ENCODE measurements at places on chromosomes 4 and X. TPM values are rescaled to one million over a fixed set of nuclear protein-coding genes. Genes with fewer than 3 reads are reported as not detected.

GRCh38 chrX:71606536-71607216 is 11.6 kb downstream of the CXCR3 start:
- no peak for DNase-seq

DNA sequence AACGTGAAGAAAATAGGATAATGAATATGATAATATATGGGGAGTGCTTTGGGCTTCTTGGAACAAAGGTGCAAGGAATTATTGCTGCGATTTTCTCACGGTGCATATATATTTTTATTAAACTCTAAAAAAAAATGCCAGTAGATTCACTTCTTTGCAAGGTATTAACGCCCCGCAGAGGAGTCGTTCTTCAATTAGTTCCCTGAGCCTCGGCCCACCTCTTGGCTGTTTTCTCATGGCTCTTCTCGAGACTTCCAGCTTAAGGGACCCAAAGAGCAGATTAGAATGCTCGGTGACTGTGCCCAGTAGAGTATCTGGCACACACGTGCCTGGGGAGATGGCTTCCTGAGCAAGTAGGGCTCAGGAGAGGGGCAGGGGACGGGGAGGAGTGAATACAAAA is 367.4 kb downstream of the MID1IP1 start:
- no peak for DNase-seq

TMEM271 gene
- not detected for total RNA-seq

- no peak for DNase-seq
Observed at GRCh38 chrX:20325786-20326388, 59.2 kb upstream of the RPS6KA3 start.

GRCh38 chr4:38283724-38284123 is 323.5 kb downstream of the PTTG2 start:
- DNase-seq = no peak

- DNase-seq = no peak
Observed at GRCh38 chr4:53037892-53038291, 175.8 kb downstream of the RASL11B start.

- no peak for DNase-seq
Observed at GRCh38 chr4:125836597-125837195, 521.9 kb downstream of the FAT4 start.

DNA sequence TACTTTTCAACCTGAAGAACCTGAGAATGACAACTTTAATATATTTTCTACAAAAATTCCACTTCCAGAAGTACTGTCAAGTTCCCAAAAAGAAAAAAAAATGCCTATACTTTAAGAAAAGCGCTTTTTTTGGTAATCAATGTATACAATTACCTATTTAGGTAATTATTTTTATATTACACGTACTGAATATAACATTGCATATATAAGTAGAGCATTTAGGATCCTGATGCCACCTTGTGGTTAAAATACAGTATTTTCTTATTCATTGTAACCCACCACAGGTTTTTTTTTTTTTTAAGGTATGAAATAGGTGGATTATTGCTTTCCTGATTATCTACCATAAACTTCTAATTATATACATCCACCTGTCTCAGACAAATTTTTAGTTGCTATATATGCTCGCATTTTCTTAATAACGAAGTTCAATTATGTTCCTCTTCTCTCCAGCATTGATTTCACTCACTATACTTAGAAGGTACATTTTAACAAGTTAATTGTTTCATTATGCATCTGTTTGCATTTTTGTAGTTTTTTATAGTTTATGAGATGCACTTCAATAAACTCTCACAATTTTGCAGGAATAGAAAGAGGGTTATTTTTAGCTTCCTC is 5.2 kb downstream of the MAP9 start:
- DNase-seq = no peak

TMEM47 gene
- total RNA-seq = 16.5 TPM

DNA sequence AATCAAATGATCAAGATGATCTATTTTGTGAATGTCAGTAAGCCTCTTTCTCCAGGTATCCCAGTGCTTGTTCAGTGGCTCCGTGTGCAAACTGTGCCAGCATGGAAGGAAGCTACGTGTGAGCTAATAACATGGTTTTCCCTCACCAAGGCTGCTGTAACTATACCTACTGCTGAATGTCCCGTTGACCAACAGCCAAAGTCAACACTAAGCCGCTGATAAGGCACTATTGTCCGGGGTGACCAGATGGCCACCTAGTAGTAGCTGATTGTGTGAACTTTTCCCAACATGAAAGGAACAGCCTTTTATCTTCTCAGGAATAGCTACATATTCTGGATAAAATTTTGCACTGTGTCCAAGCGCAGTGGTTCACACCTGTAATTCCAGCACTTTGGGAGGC is 58.0 kb upstream of the ABCG2 start:
- no peak for DNase-seq

DNA sequence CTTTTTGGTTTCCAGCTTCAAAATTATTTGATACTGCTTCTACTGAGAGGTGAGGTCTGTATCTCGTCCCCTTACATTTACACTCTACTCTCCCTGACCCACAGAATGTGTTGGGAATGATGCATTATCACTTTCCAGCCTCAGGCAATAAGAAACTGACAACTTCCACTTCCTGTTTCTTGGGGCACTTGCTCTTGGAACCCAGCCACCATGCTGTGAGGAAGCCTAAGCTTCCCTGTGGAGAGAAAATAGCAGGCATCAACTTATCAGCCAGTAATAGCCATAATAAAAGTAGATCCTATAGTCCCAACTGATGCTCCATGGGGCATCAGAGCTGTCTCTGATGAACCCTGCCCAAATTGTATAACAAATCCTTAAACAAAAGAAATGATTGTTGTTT is 32.6 kb downstream of the RELL1 start:
- DNase-seq = no peak

GRCh38 chr4:184856277-184856609 is 30.5 kb upstream of the ACSL1 start:
- DNase-seq = no peak

HSFX3 gene
- total RNA-seq = not detected

DNA sequence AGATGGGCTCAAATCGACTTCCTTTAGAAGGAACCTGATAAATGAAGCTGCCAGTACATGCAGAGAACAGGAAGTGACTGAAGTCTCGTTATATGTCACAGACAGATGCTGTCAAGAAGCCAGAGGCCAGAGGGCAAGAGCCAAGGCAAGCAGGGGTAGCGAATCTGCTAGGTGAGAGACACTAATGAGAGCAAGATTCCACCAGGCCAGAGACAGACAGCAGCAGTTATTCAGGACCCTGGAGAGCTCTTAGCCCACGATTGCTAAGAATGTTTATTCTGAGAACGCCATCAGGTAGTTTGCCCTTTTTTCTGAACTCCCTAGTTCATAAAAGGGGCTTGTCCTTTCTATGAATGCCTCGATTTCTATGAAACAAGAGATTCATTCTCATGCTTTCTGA is 73.7 kb downstream of the BEND2 start:
- no peak for DNase-seq

DNA sequence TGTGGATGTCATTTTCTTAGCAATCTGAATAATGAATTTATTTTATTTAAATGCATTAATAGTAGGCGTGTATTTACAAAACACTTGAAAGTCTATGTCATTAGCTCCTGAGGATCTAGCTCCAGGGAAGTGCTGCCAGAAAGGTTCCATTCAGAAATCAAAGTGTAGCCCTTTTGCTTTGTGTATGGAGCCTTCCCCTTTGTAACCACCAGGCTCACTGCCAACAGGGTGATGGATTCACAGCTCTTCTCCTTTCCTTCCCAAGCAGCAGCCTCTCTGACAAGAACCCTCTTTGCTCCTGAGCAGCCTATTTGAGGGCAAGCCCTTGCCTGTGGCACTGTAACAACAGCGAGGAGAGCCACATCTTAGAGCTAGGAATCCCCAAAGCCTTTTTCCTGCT is 286.0 kb upstream of the RASGEF1B start:
- no peak for DNase-seq

EDA gene
- 0.37 TPM for total RNA-seq

COL4A6 gene
- total RNA-seq = 0.55 TPM

DNA sequence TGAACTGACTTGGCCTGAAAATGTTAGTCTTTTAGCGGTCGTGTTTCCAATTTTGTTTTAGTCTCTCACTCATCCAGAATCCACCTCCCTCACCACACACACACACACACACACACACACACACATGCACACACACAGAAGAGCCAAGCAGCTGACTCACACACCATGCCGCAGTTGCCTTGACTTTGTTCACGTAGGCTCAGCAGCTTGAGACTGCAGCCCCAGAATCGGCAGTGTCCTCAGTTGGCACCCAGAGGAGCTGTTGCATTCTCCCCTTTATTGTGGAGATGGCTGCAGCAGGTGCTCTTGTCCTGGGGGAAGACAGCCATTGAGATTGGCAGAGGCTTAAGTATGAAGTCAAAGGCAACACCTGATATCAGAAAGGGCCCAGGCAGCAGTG is 20.9 kb upstream of the XPNPEP2 start:
- no peak for DNase-seq

DCAF8L2 gene
- not detected for total RNA-seq

GRCh38 chr4:77579406-77580076 is 26.1 kb upstream of the CXCL13 start:
- no peak for DNase-seq

- no peak for DNase-seq
Observed at GRCh38 chr4:17762726-17763125, 18.7 kb downstream of the FAM184B start.

FRG2 gene
- total RNA-seq = not detected

- no peak for DNase-seq
Observed at GRCh38 chr4:3720466-3720865, 45.7 kb upstream of the ADRA2C start.

CLGN gene
- total RNA-seq = 1.5 TPM

PDZD4 gene
- 2.0 TPM for total RNA-seq

DNA sequence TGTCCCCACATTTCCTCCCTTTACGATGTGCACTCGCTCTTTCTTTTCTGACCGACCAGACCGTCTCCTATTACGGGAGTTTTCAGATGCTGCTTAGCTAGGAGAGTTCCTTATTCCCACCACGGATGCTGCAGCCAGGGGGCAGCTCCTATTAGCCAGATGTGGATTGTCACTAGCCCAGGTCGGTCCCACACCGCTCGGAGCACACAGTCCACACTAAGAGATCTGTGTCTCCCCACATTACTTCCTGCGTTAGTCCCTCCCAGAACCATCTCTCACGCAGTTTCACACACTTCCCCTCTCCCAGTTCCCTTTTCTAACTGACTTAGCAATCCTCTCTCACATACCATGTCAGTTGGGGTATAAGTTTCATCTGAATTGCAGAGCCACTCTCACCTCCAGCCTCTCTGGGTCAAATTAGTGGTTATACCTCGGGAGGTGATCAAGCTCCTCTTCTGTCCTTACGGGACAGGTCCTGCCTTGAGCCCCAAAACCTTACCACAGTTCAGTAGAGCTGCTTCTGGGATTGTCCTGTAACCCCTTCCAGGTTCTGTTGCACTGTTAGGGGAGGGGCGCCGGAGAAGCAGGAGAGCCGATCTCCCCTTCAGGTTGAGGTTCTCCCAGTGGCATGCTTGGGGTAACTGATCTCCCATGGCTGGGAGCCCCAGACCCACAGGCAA is 28.2 kb downstream of the SULT1E1 start:
- peak; percentile 30 for DNase-seq

- no peak for DNase-seq
Observed at GRCh38 chr4:52483186-52483890, 175.8 kb downstream of the USP46 start.

DNA sequence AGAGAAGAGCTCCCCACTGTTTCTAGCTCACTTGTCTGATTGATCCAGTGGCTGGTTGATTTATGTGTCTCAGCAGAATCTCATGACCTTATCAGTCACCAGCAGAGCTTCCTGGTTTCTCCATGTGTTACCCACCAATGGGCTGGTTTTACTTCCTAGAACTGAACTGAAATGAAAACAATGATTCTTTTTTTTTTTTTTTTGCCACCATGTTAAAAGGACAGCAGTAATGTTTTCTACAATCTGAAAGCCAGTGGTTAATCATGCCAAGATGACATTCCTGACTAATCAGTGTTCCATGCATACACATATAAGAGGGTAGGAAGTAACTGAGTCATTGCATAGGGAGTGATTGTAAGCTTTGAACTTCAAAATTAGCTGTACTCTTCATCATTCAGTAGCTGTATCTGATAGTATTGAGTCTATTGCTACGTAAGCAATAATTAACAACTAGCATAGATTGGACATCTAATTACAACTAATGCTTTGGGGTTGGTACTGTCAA is 67.7 kb downstream of the SLC4A4 start:
- no peak for DNase-seq

GRCh38 chrX:109839694-109840567 is 106.9 kb upstream of the ACSL4 start:
- no peak for DNase-seq

- DNase-seq = no peak
Observed at GRCh38 chrX:25043192-25043591, 27.4 kb upstream of the ARX start.

RAP1GDS1 gene
- 44.3 TPM for total RNA-seq

PDE5A gene
- total RNA-seq = 52.2 TPM

ZNF711 gene
- total RNA-seq = not detected

- DNase-seq = no peak
Observed at GRCh38 chrX:151896734-151897474, 15.8 kb upstream of the MAGEA4 start.

DNA sequence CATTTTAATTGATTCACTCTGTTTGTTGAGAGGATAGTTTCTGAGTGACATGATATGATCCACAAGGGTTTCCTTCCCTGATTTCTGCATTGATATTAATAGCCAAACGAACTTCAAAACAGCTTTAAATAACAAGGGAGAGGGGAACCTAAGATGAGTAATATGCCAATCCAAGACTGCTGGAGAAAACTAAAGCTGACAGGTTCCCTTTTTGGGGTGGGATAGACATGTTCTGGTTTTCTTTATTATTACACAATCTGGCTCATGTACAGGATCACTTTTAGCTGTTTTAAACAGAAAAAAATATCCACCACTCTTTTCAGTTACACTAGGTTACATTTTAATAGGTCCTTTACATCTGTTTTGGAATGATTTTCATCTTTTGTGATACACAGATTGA is 182.2 kb downstream of the AR start:
- DNase-seq = no peak

DNA sequence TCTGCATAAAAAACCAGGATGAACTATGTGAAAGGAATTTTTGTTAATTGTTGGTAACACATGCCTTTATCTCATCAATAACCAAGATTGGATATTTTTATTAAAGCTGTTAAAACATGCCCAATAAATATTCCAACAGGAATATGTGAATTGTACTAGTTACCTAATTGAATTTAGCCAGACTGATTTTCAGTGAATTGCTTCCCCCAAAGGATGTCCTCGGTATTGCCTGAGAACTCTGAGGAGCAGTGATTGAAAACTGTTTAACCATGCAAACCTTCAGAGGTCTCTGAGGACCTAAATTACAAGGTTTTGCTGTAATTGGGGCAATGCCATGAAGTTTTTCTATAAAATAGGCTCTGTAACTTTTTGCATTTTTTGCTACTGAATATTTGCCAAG is 66.6 kb downstream of the BLTP1 start:
- no peak for DNase-seq

- no peak for DNase-seq
Observed at GRCh38 chrX:107677501-107677901, 49.2 kb downstream of the PRPS1 start.

GRCh38 chr4:142366769-142367181 is 479.3 kb downstream of the INPP4B start:
- no peak for DNase-seq

Measured in transverse colon (tissue), 4 donors.